Neuronal stem cell (in vitro differentiated cells): ENCODE measurements at places on chromosomes 7 and 10.
A peak's percentile ranks its signal among the peaks of the same experiment; 100 is the strongest.

DNA sequence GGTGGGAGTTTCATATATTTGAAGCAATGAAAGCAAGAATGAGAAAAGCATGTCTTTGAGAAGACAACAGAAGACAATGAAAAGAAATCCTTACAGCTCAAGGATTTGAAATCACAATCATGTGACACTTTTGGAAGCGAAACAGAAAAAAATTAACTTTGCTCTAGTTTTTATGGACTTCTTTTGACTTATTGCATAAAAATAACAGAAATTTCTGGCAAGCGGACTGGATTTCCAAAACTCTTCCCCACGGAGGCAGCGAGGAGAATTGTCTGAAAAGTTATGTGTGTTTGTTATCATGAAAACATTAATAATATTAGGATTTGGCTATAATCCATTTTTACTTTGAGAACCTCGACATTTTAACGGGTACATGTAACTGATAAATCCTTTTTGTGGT, 223.3 kb downstream of the LRMDA start:
- DNase-seq, result no peak

DNA sequence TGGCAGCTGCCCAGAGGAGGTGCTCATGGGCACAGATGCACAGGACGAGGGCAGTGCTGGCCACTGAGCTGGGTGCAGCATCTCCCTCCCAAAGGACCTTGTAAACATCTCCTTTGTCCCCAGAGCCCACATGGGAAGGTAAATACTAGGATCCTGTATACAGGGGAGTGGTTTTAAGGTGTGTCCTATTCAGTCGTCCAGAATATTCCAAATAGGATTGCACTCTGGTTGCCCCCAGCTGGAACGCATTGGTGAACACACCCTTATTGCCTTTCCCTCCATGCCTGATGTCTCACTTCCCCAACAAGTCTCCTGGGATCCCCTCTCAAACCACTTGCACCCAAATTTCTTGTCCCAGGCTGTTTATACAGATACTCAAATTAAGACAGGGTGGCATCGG, 152.0 kb upstream of the PCBD1 start:
- DNase-seq, result no peak

GRCh38 chr10:97399843-97400545, 1.1 kb downstream of the RRP12 start:
- DNase-seq, result no peak

- DNase-seq, result no peak
Observed at GRCh38 chr10:26044141-26044749, 110.2 kb downstream of the MYO3A start.

DNA sequence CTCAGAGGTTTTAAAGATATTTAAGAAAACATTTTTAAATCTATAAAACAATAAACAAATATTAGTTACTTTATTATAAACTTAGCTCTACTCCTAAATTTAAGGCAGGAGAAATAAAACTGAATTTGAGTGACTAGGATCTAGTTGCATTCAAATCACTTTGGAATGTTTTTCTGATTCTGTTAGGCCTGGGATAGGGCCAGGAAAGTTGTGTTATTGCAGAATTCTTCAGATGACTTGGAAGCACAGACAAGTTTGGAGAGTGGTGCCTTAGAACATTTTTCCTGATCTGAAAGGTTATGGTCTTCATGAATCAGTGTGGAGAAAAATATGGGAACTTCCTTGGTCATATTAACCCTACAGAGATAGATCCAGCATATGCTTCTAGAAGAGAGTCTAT, 15.6 kb upstream of the SLC25A13 start:
- no peak for DNase-seq

DNA sequence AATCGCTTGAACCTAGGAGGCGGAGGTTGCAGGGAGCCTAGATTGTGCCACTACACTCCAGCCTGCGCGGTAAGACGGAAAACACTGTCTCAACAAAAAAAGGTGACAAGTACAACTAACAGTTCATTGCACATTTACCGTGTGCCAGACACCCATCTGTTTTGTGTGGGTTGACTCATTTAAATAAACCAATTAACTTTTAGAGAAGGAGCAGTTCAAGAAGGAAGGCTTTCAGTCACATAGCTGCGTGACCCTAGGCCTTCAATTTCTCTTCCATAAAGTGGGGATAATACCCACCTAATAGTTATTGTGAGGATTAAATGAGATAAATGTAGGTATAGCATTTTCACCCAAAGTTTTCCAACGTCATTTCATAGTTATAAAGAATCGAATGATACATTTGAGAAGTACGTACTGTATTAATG, 52.3 kb upstream of the KDM7A start:
- no peak for DNase-seq

- DNase-seq, result no peak
Observed at GRCh38 chr10:91006752-91007346, 86.0 kb upstream of the ANKRD1 start.

DNA sequence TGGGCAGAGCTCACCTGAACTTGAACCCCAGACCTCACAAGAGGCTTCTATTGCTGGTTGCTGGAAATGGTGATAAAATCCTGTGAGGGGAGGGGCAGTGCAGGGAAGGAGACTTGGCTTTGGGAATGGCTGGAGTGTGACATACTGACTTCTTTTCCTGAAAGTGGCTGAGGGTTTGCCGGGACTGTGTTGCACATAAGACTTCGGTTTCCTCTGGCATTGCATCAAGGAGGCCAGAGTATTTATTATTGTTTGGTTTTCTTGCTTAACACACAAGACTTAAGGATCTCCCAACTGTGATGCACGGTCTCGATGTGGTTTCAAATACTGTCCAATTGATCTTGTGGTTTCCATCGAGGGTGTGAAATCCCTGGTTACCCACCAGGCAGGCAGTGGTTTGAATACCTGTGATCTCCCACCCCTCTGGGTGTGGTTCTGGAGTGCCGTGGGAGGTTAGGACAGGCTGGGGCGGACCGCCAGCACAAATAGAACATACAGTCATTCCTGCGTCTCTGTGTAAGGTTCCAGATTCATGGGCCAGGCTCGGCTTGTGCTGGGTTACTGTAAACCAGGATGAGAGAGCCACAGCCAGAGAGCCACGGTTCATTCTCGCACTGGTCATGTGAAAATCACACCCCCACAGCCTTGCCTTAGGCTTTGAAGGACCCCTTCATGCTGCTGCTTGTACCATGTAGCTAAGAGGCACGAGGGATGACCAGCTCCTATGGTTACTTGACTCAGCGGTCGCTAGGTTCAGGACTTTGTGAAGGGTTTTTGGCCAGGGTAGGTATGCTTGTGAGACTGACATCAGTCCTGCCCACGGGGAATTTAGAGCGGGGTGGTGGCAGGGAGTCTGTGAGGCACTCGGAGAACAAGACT, 39.2 kb downstream of the WBP1L start:
- no peak for DNase-seq

- no peak for DNase-seq
Observed at GRCh38 chr7:119783799-119784198, 489.2 kb upstream of the KCND2 start.

GRCh38 chr10:35706959-35707358, 64.9 kb upstream of the FZD8 start:
- DNase-seq, result no peak

DNA sequence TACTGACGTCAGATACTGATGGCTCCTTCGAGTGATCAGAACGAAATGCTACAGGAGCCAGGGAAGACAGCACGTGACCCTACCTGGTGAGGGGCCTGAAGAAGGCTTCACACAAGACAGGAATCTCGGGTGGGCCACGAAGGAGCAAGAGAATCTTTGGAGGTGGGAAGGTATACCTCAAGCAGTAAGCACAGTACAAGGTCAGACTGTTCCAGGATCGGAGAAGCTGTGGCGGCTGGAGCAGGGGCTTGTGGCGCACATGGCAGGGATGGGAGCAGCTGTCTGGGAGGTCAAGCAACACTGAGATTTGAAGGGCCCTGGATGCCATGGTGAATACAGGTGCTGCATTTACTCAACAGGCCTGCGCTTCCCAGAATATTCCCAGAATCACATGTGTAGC, 45.4 kb downstream of the C10orf143 start:
- no peak for DNase-seq

DNA sequence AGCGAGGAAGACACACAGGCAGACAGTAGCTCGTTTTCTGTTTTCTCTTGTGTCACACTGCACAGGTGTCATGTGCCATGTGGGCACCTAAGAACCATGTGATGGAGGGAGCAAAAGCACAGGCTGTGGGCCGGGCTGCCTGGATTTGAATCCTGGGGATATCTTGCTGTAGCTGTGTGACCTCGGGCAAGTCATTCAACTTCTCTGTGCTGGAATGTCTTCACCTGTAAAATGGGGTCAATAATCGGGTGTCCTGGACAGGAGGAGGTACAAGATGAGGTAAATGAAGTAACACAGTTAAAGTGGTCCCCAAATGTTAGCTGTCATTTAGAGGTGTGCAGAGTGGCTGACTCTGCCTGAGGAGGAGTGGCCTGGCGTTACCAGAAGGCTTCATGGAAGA, 246.9 kb downstream of the RPS24 start:
- no peak for DNase-seq

GRCh38 chr10:29784175-29784773, 149.5 kb upstream of the SVIL start:
- DNase-seq, result no peak

GRCh38 chr10:96334616-96335526, 23.9 kb downstream of the OPALIN start:
- DNase-seq, result peak; percentile 40

- DNase-seq, result no peak
Observed at GRCh38 chr10:124353896-124354295, 64.8 kb downstream of the OAT start.

DNA sequence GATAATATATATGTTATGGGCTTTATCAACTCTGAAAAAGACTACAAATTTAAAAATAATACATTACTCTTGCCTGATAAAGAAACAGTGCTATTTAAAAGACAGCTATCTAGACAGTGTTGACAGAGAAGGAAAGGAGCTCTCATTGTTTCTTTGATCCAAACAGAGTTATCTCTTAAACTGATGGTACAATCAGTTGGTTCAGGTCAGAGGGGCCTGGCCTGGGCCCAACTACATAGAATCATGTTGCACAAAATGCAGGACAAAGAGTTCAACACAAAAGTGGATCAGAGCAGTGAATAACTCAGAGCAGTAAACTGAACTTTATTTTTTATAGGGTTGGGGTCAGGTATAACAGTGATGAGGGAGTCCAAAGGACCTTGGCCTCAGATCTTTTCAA, 33.8 kb upstream of the SEMA3D start:
- no peak for DNase-seq

DNA sequence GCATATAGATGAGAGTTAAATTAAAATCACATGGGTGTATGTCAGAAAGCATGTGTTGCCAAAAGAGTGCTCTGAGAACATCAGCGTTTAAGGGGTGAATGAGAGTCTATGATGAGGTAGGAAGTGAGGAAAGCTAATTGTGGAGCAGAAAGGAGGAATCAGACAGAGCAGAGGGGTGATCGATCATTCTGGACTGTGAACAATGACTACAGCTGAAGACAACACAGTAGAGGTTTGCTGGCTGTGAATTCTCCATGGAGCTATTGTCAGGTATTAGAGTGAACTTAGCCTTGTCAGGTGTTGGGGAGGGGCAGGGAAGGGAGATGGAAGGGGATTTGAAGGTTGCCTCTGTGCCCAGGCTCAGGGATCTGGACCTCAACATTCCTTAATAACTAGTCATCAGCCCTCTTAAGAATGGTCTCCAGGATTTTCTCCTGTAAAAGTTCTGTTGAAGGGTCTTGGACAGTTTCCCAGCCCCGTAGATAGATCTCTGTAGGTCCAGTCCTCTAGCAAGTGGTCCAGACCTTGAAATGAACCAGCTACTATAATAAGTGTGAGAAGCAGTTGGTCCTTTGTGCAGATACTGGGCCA, 57.1 kb downstream of the KIF5B start:
- DNase-seq, result no peak

DNA sequence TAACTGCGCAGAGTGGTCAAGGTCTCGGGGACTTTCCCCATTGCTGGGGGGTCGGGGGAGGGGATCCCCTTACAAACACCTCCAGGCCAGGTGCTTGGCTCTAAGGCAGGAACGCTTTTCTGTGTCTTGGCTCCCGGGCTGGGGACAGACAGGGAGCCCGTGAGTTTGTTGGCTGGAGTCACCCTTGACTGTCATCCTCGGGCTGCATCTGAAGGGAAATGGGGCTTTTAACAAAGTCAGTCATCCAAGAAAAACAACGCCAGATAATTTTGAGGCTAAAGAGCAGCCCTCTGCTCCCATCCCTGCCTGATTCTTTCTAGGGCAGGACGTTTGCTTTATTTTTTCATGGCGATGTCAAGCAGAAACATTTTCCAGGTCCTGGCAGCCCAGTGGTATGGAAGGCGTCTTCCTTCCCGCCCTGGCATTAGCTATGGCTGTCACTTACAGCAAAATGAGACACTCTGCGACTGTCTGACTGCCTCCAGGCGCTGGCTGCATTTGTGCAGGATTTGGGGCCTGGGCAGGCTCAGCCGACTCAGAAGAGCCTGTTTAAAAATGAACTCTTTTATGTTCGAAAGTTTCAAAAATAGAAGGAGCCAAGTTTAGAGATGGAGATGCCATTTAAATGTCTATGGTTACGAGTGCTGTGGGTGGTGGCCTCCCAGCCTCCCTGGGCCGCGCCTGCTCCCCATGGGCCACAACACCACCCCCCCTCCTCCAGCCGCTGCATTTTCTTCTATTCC, 54.7 kb upstream of the TNS3 start:
- DNase-seq, result no peak
